ENCODE measurements at places on chromosomes 16 and 17.

GRCh38 chr16:48292452-48292851 is 45.1 kb upstream of the ABCC11 start:
- DNase-seq: no peak

DNA sequence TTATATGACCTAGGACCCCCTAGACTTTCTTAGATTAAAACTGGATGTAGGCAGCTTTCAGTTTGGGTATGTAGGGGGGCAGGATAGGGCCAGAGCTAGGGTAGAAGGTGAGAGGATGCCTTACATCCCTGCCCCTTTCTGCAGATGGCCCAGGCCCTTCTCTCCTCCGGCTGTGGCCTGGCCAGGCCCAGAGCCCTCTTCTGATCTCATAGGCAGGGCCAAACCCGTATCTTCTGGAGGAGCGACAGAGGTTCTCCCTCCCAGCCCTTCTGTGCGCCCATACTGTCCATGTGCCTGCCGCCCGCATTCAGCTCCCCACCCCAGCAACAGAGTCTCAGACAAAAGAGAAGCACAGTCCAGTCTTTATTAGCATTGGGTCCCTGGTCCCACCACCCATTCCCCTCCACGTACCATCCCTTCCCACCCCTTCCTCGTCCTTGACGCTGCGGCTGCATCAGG is 2.0 kb upstream of the TSPOAP1 start:
- DNase-seq: no peak

GRCh38 chr16:8548166-8548565 is 42.1 kb downstream of the TMEM114 start:
- DNase-seq: no peak

DNA sequence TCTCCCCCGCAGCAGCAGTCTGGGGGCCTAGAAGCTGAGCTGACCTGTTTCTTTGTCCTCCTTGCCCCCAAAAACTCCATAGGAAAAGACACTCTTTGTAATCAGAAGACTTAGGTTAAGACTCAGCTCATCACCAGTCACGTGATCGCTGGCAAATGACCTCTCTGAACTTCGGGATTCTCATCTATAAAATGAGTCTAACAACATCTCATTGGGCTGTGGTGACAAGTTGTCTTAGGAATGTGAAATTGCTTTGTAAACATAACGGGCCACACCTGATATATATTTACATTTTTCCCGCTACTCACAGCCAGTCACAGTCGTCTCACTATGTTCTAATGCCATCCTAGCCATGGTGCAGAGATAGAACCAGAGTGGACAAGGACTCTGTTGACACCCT is 86.0 kb upstream of the LHX1 start:
- no peak for DNase-seq

- no peak for DNase-seq
Measured at GRCh38 chr16:10966129-10966528, 21.8 kb downstream of the CLEC16A start.

DNA sequence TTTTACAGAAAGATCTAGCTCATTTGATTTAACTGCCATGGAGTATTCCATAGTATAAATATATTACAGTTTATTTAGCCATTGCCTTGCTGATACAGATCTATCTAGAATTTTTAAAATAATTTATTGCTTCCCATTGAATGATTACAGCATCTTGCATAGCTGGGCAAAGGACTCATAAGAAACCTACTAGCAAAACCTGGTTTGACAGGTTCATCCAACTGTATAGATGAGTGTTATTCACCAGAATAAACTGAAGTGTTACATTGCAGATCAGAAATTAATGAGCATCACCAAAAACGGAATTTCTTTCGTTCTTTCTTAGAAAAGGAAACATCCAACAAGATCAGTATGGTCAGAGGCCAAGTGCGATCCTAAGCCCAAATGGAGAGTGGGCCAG is 202.2 kb upstream of the CACNG5 start:
- DNase-seq: no peak

Measured in T-helper 2 cell treated with Interferon-gamma antibody and Interleukin-4, amounts not matched to agents 5 μg/mL and 100 μg/mL, for 36 hours (primary cell).